ENCODE measurements at places on chromosomes 2 and 18.

- DNase-seq: no peak
Measured at GRCh38 chr2:143786026-143786765, 657.0 kb downstream of the ARHGAP15 start.

DNA sequence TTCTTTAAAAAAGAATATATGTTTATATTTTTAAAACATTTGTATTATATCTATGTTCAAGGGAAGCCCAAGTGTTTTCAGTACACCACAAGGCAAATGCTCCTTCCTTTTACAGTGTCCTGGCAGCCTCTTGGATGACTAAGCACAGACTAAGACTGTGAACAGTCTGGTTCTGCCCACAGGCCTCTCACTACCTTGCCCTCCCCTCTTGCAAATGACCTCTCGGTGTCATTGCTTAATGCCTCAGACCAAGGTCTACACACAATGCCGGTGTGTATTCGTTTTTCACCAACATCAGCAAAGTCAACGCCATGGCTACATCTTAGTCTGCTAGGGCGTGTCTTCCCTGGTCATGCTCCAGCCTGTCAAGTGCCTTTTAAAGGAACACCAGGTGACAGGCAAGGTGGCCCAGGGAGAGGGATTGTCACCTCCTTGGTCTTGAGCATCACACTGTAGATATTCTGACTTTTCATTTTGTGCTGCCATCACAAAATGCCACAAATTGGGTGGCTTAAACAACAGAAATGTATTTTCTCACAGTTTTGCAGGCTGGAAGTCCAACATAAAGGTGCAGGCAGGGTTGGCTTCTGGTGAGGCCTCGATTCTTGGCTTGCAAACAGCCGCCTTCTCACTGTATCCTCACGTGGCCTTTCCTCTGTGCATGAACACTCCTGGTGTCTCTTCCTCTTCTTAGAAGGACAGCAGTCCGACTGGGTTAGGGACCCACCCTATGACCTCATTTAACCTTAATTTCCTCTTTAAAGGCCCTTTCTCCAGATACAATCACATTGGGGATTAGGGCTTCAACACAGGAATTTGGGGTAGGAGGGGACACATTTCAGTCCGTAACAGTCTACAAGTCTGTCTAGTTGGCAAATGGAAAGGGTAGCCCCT lies 266.5 kb downstream of the KLHL29 start:
- DNase-seq: no peak

- no peak for DNase-seq
Measured at GRCh38 chr2:36395866-36396265, 40.3 kb downstream of the CRIM1 start.

DNA sequence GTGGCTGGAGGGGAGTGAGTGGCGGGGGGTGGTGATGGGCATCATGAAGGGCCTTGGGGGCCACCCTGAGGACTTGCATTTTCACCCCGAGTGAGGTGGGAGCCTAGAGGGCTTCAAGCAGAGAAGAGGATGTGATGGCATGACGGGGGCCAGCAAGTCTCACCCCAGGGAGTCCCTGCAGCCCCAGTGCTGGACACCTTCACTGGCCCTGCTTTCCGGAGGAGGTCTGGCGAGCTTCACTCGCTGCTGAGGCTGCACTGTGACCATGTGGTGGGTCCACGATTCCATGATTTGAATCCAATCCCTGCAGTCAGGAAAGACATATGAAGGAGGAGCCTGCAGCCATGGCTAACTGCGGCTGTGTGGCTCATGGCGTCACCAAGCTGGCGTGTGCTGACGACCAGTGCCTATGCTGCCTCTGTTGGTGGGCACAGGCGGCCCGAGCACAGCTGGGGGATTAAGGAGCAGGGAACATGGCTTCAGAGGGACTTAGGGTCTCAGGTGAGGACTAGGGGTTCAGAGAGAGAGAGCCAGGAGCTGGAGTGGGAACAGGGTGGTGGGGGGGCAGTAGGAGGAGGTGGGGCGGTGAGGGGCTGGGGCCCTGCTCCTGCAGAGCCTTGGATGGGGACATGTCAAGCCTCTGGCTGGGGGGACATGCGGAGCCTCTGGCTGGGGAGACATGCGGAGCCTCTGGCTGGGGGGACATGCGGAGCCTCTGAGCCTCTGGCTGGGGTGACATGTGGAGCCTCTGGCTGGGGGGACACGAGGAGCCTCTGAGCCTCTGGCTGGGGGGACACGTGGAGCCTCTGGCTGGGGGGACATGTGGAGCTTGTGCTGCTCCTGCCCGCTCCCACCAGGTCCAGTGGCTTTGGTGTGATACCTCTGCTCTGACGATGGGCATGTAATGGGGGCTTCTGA lies 3.6 kb downstream of the ZAP70 start:
- no peak for DNase-seq

- no peak for DNase-seq
Measured at GRCh38 chr18:24500766-24501165, 40.3 kb downstream of the HRH4 start.

DNA sequence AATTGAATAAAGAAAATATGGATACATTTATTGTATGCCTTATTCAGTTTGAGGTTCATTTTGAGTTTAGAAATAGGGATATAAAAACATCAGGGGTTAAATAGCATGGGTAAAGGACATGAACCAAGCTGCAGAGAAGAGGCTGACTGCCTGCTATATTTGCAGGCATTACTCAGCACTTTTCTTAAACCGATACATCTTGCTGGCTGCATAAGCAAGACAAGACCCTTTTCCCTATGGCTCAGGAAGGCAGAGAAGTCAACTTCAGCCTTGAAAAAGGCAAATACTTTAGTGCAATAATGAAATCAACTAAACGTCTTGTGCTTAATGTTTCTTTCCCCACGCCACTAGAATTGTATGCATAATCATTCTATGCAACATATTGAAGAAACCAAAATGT lies 36.4 kb downstream of the SCN1A start:
- DNase-seq: no peak

DNA sequence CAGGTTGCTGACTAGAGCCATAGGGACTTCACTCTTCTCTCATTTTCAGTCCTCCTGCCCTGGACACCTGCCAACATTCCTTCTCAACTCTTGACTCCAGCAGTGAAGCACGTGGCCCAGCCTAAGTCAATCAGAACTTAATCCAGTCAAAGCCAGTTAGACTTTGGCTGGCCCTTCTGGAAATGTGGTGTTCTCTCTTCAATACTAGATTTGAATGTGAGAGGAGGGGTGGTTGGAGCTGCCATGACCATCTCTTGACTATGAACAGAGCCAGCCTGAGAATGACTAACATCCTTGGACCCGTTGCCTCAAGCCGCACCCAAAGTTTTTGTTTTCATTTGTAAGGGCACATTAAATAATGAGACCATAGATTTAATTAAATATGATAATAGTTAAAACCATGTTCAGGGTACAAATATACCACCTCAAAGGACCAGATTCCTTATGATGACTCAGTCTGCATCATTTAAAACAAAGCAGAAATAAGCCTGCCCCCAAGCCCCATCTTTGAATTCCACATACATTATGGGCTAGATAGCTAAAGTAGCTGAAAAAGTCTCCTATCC lies 49.7 kb upstream of the RASGRP3 start:
- DNase-seq: no peak

DNA sequence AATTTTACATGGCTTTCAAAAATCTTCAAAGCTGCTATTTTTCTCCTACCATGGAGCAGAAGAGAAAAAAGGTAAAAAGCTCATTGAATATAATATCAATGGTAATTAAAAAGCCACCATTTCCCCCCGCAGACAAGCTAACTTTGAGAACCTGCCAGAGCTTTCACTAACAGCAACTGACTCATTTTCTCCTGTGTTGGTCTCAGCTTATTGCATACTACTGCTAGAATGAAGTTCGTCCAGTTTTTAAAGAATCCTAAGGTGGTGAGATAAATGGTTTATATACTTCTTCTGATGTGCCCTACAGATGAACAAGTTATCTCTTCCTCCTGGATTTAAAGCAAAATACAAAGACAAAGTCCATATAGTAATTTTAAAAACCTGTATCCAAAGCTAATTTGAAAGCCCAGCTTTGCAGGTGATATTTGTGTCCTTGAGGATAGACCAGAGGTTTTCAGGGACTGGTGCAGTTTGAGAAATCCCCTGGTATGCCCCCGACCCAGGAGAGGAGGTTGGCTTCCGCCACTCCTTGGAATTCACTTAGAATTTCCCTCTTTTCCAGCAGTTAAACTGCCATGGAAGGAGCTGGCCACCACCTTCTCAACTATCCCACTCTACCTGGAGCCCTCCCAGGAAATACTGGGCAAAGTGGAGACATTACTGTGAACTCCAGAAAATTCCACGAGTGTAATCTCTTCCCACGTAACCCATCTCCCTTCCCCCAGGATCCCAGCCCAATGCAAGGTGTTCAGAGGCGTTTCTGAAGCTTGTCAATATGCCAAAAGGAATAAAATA lies 17.5 kb downstream of the YPEL5 start:
- DNase-seq: no peak

DNA sequence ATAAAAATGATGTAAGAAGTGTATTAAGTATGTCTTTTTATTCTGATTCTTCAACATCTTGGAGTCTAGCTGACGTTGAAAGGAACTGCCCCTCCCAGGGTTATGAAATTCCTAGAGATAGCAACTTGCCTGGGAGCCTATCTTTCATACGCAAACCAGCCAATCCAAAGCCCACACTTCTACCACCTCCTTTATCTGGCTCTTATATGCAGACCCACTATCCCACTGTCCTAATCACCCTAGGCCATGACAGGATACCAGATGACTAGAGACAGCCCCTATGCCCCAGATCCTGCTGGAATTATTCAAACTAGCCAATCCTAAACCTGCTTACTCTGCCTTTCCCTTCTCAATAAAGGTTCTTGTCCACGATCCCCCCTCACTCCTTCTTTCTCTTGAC lies 11.8 kb upstream of the CDC42EP3 start:
- no peak for DNase-seq

- no peak for DNase-seq
Measured at GRCh38 chr18:44804033-44804432, 123.3 kb downstream of the SETBP1 start.

DNA sequence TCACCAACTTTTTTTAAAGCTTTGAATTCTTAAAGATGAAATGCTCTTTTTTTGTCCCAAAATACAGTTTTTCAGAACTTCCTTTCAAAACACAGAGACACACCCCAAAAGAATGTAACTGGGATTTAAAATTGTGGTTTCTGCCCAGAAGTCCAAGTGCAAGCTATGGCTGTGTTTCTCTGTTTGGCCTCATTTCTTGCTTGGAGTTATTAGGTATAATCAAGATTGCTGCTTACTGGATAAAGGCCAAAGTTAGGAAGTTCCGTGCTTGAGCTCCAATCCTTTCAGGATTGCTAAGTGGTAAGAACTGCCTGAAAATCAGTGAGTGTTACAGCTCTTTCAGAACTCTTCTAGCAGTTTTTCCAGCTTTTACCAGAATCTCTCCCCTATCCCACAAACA lies 16.9 kb downstream of the ZBTB7C start:
- DNase-seq: no peak

GRCh38 chr2:153715218-153715850 lies 156.4 kb upstream of the GALNT13 start:
- no peak for DNase-seq

DNA sequence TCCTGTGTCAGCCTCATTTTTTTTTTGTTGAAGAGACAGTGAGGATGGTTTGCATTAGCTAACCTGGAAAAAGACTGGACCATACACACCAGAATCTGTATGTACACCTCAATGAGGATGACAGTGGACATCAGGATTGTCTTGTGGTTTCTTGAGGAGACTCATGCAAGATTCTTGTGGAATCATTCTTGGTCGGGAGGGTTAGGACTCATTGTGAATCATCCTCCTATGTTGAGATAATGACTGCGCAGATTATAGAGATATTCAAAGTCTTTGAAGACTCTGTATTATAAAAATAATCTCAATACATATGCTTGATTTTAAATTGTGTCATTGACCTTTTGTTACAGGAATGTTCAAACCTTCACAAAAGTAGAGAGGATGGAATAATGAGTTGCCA lies 49.1 kb upstream of the DOCK10 start:
- no peak for DNase-seq

- no peak for DNase-seq
Measured at GRCh38 chr2:237920673-237921072, 46.1 kb upstream of the UBE2F start.

GRCh38 chr2:42917425-42917927 lies 125.1 kb upstream of the HAAO start:
- no peak for DNase-seq

GRCh38 chr2:26576565-26577441 lies 64.4 kb downstream of the CIB4 start:
- no peak for DNase-seq

DNA sequence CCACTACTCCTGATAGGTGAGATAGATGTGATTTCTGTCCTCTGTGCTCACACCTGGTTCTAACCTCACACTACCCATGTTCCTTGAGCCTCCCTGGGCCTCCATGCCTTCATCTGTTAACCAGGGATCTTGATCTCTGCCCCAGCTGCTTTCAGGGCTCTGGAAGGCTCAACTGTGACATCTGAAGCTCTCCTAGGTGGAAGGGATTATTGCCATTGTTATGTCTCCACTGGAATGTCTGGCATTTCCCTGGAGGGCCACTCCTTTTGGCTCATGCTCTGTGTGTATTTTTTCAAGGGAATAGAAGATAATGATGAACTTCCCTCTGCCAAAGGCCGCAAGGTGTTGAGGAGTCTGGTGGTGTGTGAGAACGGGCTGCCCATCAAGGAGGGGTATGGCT lies 41.2 kb downstream of the PCARE start:
- no peak for DNase-seq

GRCh38 chr2:8514796-8515758 lies 166.8 kb upstream of the ID2 start:
- DNase-seq: peak; percentile 57

DNA sequence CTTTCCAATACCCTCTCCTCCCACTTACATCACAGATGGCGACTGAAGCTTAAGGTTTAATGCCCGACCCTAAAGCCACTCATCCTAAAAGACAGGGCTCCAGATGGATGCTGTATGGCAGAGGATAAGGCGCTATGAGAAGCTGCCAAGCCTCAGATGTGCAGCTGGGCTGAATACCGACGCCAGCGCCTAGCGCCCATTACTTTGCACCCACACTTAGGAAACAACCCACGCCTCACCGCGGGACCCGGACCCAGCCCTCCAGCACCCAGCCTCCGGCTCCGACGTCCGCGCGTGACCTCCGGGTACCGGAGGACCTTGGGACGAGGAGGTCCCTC lies 335 bp downstream of the TRAK2 start:
- no peak for DNase-seq

GRCh38 chr2:210215120-210215519 lies 10.1 kb downstream of the ACADL start:
- DNase-seq: no peak

- no peak for DNase-seq
Measured at GRCh38 chr18:75016025-75016717, 192.8 kb downstream of the PTGR3 start.

GRCh38 chr2:128765811-128766210 lies 447.1 kb upstream of the HS6ST1 start:
- DNase-seq: no peak

GRCh38 chr18:22838639-22839277 lies 94.4 kb upstream of the RBBP8 start:
- no peak for DNase-seq

GRCh38 chr2:85779641-85780315 lies 26.0 kb downstream of the ATOH8 start:
- no peak for DNase-seq

- DNase-seq: no peak
Measured at GRCh38 chr2:50606860-50607259, 425.1 kb downstream of the NRXN1 start.

- no peak for DNase-seq
Measured at GRCh38 chr18:2537296-2537695, 34.0 kb downstream of the METTL4 start.

Data from CD4-positive, alpha-beta T cell treated with Interleukin-6 at 100 ng/mL for 8 hours (primary cell).